ENCODE measurements at places on chromosomes 7 and 10.

- no peak for DNase-seq
Measured at GRCh38 chr10:527416-527815, 162.1 kb downstream of the DIP2C start.

GRCh38 chr7:71753956-71754664 lies 622.2 kb downstream of the GALNT17 start:
- no peak for DNase-seq

- DNase-seq, result no peak
Measured at GRCh38 chr7:7731732-7732131, 13.3 kb upstream of the RPA3 start.

DNA sequence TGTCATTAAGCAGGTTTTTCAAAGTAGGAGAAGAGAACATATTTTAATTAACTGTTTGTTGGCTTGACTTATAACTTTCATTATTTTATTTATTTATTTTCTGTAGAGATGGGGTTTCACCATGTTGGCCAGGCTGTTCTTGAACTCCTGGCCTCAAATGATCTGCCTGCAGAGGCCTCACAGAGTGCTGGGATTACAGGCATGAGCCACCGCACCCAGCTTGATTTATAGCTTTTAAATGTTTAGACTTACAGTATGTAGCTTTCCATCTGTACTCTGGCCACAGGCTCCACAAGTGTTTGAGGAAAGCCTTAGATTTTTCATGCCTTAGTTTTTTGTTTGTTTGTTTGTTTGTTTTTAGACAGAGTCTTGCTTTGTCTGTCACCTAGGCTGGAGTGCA lies 72.7 kb upstream of the IFRD1 start:
- no peak for DNase-seq

DNA sequence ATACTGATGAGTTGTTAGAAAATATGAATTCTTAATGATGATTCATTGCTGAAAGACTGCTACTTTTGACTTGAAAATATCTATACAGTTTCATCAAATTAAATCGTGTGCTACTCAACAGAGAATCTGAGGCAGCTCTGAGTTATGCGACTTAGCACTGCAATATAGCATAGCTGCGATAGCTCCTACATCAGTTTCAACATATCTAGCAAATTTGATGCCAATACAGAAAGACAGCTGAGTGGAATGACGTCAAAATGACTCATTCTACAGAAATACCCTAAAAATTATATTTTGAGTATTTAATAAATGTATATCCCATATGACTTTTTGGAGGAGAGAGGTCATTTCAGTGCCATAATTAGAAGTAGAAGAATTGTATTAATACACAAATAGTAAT lies 1.1 kb upstream of the TARP start:
- no peak for DNase-seq

DNA sequence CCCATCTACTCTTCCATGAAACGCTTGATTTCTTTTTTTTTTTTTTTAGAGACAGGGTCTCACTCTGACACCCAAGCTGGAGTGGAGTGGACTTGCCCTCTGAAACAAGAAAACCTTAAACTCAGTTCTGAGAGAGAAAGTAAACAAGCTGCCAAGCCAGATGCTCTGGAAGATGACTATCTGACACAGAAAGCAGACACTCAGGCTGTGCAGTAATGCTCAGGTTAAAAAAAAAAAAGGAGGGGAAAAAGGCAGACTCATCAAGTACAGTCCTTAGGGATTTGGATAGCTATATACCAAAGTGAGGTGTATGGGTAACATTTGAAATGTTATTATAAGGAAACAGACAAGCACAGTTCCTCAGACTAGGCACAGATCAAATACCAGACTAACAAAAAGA lies 80.5 kb downstream of the IDE start:
- DNase-seq, result no peak

- DNase-seq, result no peak
Measured at GRCh38 chr10:44313761-44314165, 71.1 kb downstream of the CXCL12 start.

DNA sequence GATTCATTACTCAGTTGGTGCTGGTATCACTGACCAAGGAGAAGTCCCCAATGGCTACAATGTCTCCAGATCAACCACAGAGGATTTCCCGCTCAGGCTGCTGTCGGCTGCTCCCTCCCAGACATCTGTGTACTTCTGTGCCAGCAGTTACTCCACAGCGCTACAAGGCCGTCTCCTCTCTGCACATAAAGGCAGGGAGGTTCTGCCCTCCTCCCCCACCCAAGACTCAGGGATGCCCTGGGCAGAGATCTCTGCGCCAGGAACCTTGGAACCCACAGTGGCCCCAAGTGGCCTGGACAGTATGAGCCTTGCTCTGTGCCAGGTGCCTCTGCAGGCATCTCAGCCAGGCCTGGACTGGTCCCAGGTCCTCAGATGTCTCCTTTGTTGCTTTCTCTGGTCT lies 193.4 kb upstream of the PRSS58 start:
- no peak for DNase-seq

DNA sequence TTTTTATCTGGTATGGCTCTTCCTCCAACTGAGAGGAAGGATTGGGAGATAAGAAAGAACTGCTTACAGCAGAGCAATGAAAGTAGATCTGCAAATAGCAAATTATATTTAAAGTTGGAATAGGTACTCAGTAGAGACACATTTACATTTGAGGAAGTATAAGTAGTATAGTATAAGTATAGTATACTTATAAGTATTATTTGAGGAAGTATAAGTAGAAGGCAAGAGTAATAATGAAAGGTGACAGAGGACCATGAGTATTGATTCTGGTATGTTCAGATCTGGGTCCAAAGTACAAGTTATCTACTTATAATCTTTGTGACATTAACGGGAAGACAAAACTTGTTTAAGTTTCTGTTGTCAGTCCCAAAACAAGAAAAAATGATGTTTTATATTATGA lies 527.6 kb upstream of the SORCS1 start:
- no peak for DNase-seq

GRCh38 chr10:79202188-79203013 lies 133.6 kb downstream of the ZMIZ1 start:
- peak; percentile 18 for DNase-seq

DNA sequence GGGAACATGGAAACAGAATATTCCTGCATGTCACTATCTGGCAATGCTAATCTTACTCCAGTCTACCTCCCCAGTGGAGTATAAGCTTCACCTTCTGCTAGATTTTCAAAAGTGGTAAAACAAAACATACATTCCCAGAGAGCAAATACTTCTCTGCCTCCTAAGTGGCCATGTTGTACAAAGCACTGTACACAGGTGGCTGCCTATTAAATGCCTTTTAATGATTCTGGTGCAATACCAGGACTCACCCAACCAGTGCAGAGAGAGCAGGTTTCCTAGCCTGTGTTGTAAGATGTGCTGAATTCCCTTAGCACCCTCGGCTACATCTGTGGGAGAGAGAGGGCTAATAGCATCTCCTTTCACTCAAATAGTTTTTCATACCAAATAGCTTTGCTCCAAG lies 684.3 kb upstream of the NRP1 start:
- DNase-seq, result no peak

DNA sequence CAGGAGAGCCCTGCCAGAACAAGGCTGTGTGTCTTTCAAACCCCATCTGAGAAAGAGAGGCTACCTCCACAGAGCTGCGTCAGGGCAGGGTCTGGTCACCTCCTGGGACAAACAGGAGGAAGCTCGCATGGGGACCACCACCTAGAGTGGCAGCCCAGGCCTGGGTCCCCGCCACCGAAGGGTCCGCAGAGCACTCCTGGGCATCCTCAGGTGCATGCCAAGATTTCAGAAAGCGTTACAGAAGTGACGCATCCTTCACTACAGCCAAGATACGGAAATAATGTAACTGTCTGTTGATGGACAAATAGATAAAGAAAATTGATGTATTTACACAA lies 42.6 kb downstream of the GSDME start:
- DNase-seq, result no peak

DNA sequence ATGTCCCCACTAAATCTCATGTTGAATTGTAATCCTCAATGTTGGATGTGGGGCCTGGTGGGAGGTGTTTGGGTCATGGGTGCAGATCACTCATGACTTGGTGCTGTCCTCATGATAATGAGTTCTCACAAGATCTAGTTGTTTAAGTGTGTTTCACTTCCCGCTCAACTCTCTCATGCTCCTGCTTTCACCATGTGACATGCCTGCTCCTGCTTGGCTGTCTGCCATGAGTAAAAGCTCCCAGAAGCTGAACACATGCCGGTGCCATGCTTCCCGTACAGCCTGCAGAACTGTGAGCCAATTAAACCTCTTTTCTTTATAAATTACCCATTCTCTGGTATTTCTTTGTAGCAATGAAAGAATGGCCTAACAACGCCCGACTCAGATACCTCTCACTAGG lies 6.2 kb upstream of the PSTK start:
- no peak for DNase-seq

DNA sequence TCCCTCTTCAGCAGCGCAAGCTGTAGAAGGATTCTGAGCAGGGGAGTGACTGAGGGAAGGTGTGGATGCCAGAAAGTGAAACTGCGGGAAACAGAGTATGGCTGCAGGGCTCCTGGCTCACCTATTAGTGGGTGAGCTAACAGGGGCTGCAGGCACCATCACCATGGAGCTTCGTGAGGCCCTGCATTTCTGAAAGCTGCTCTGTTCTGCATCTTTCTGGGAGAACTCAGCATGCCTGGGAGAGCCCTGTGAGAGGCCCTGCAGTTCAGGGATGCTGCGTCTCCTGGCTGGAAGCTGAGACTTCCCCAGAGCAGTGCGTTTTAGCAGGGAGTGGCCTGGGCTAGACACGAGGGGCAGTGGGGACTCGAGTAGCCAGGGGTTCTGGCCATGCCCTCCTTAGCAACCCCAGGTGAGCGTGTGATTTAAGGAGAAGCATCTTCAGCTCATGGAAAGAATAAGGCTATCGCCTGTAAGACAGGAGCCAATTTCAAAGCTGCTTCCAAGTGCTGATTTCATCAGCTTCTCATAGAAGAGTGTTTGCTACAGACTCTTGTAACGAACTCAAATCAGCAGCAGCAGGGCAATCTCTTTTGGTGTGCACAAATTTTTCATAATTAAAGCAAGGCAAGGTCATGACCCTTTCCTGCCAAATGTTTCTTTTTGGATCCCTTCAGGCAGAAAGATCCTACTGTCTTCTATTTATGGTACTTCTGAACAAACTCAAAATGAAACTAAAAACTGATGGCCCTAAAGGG lies 293.6 kb upstream of the ZNF32 start:
- no peak for DNase-seq

DNA sequence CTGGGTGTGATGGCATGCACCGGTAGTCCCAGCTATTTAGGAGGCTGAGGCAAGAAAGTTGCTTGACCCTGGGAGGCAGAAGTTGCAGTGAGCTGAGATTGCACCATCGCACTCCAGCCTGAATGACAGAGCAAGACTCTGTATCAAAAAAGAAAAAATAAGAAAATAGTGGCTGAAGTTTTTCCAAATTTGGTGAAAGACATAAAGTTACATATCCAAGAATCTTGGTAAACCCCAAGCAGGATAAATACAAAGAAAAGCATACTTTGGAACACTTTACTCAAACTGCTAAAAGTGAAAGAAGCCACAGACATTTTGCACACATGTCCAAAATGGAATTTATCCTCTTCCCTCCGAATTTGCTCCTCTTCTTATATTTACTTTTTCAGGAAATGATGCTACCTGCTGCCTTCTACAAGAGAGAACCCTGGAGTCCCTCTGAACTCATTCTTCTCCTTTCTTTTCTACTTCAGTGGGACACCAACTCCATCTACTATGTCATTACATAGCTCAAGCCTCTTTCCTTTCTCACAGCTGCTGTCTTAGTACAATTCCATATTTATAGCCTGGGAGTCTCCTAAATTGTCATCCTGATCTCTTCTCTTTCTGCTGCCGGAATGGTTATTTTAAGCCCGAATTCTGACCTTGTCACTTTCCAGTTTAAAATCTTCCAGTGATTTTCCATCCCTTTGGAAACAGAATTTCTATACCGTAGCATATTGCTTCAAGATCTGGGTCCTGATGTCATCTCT lies 17.3 kb upstream of the SMNDC1 start:
- DNase-seq, result no peak

DNA sequence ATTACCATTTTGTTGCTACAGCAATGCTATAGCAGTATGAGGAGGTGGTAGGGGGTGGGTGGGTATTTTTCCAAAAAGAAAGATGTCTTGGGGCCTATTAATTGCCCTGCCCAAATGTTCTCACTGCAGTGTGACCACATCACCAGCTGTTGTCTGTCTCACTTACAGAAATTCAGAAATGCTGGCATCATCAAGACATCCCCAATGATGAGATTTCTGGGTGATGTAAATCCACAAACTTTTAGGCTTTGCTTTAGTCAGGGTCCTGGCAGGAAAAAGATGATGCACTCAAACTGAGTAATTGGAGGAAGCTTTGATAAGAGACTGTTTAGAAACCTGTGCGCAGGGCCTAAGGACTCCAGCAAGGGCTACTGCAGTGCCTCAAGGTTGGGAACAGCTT lies 56.2 kb upstream of the OPN4 start:
- no peak for DNase-seq

DNA sequence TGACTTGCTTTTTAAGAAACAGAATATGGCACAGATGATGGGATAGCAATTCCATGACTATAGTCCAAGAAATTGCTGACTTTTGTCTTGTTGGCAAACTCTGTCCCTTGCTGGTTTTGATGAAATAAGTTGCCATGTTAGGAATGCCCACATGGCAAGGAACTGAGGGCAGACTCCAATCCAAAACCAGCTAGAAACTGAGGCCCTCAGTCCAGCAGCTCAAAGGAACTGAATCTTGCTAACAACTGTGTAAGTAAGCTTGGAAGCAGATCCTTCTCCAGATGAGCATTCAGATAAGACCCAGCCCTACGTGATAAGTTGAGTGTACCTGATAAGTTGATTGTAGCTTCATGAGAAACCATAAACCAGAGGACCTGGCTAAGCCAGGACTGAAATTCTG lies 64.3 kb upstream of the BMPER start:
- no peak for DNase-seq

DNA sequence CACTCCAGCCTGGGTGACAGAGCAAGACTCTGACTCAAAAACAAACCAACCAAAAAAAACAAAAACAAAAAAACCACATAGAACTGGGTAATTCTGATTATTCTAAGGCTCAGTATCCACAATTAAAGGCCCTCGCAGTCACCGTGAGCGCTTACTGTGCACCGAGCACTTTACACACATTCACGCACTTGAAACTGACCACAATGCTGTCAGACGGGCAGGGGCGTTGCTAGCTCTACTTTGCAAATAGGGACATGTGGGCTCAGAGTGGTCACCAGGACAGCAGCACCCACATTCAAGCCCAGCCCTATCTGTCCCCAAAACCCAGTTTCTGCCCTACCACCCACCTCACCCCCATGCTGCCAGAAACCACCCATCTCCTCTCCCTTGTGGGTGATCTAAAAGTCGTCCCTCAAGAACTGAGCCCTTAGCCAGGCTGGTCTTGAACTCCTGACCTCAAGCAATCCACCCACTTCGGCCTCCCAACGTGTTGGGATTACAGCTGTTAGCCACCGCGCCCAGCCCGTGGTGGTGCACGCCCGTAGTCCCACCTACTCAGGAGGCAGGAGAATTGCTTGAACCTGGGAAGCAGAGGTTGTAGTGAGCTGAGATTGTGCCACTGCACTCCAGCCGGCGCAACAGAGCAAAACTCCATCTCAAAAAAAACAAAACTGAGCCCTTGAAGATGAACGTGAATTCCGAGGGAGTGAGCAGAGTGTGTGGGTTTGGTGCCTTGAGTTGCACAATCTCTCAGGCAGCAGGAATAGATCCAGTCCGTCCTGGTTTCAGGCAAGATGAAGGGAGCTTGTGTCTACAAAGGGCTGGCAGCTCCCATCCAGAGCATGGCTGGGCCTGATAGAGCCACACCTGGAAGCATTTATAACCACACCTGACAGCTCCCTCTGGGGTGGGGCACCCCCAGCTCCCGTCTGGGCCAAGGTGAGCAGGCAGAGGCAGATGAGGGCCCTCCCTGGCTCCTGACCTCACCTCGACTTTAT lies 5.4 kb upstream of the HSPB1 start:
- DNase-seq, result no peak

Data from CD4-positive, alpha-beta T cell treated with Interleukin-1 beta for 1 hour (primary cell).